ENCODE measurements at places on chromosomes 7 and 10.

GRCh38 chr10:63670291-63670898 lies 149.2 kb downstream of the REEP3 start:
- DNase-seq: no peak

DNA sequence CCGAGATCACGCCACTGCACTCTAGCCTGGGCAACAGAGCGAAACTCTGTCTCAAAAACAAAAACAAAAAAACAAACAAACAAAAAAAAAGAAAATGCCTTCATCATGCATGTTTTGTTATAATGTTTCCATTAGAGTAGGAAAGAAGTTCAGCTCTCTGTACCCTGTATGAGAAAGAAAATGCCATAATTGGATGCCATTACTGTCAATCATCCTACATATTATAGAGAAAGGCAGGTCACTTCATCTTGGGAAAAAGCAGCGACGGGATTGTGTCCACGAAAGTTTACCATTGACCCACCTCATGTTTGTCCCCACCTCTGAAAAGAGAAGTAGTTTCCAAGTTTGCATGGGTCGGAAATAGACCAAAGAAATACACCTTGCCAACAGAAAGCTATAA lies 33.8 kb downstream of the SEC61G start:
- no peak for DNase-seq

GRCh38 chr10:114687459-114687858 lies 29.4 kb upstream of the ABLIM1 start:
- no peak for DNase-seq

- peak; percentile 28 for DNase-seq
Measured at GRCh38 chr7:90178679-90179278, 24.5 kb downstream of the STEAP1 start.

- DNase-seq: no peak
Measured at GRCh38 chr7:139886899-139887298, 57.8 kb downstream of the TBXAS1 start.

GRCh38 chr7:101701153-101701794 lies 72.2 kb upstream of the MYL10 start:
- DNase-seq: no peak

DNA sequence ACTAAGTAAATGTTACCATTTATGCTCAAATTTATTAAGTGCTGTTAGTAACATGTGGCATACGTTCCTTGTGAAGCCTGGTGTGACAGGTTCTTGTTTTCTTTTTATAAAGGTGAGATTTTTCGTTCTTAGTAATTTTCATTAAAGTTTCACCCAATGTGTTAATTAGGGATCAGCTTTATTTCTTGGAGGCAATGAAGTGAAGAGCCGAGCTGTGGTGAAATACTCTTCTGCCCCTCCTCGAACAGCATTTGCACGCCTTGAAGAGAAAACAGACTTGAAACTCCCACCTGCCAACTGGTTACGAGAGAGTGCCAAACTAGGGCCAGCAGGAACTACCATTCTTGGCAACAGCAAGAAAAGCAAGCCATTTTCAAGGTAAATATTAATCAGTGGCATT lies 1.5 kb downstream of the EDRF1 start:
- DNase-seq: no peak

- DNase-seq: peak; percentile 98
Measured at GRCh38 chr10:32417911-32418547, 27.9 kb upstream of the CCDC7 start.

DNA sequence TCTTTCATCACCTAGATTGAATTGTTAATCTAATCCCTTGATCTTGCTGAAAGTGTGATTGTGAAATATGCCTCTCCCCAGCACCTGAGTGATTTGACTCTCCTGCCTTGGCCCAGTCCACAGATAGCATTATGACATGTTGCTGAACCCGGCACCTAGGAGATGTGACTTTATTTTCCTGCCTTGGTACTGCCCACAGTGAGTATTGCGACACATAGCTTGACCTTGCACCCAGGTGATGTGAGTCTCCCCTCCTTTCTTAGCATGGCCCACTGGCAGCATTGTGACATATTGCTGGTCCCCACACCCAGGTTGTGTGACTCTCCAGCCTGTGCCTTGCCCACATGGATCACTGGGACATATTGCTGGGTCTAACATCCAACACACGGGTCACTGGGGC lies 32.5 kb upstream of the ZNF107 start:
- DNase-seq: no peak

GRCh38 chr7:150851492-150852370 lies 586 bp upstream of the AOC1 start:
- DNase-seq: no peak

GRCh38 chr10:99998889-99999288 lies 10.9 kb downstream of the DNMBP start:
- no peak for DNase-seq

DNA sequence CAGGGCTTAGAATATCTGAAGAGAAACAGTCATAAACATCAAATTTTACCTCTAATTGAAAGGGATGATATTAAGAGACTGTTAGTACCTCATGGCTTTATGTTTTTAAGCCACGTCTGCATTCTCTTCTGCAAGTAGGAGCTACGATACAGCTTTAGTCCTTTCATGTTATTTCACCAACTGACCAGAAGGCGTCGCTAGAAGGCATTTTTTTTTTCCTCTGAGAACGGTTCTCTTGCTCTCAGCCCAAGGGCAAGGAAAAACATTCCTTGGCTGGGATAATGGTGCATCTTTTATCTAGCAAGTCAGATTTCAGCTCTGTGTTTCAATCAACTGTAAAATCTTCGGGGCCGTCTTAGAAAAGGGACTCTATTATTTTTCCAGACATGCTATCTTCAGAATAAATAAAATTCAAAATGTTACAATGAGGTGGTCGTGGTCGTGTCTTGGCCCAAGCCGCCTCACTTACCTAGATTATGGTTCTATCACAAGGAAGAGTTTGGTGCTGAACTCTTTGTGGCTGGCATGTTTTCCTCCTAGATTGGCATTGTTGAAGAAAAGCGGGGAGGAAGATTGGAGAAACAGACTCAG lies 41.6 kb upstream of the LYZL2 start:
- DNase-seq: peak; percentile 61
